ENCODE measurements at places on chromosomes 1 and 21. TPM values are rescaled to one million over a fixed set of nuclear protein-coding genes. Genes with fewer than 3 reads are reported as not detected.

DNA sequence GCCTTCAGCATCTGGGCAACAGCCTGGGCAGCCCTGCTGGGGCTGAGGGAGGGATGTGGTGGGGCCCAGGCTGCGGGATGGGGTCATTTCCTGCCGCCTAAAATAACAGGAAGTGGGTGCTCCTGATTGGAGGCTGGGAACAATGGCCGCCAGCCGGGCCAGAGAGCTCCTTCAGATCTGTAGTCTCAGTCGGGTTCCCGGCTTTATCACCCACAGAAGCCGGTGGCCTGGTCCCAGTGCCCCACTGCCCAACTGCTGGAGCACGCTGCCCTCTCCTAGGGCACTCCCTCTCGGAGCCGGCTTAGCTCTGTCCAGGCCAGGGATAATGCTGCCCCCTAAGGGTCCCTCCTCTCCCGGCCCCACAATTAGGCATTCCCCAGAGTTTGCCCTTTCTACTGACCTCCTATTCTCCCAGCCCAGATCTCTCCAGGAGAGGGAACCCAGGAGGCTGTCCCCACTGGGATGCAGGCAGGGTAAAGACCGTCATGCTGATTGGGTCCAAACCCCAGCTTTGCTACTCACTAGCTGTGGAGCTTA lies 5.1 kb downstream of the MAP7D1 start:
- DNase-seq: no peak

TNFRSF14 gene
- 108 TPM for total RNA-seq

GRCh38 chr1:110634086-110634454 lies 27.9 kb upstream of the KCNA2 start:
- DNase-seq: no peak

DNA sequence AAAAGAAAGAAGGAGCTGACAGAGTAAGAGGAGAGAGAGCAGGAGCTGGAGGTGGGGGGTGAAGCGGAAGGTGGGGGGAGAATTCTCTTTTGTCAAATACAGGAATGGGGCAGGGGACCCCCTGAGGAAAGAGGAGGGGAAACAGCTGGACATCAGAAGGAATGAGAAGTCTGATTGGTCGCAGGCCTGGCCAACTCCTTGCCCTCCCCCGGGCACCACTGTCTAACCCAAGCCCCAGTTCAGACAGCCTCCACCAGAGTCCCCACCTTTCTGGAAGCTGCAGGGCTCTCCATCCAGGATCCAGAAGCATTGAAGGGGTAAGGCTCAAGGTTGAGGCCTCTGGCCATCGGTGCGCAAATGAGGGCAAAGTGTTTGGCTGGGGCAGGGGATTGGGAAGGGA lies at the start of gene OPTC:
Gene OPTC, plus strand, starts transcription at position 253 of the 400 bp plus-strand sequence. CDS start 1,853 bp downstream, outside the sequence.
- DNase-seq: no peak

DNA sequence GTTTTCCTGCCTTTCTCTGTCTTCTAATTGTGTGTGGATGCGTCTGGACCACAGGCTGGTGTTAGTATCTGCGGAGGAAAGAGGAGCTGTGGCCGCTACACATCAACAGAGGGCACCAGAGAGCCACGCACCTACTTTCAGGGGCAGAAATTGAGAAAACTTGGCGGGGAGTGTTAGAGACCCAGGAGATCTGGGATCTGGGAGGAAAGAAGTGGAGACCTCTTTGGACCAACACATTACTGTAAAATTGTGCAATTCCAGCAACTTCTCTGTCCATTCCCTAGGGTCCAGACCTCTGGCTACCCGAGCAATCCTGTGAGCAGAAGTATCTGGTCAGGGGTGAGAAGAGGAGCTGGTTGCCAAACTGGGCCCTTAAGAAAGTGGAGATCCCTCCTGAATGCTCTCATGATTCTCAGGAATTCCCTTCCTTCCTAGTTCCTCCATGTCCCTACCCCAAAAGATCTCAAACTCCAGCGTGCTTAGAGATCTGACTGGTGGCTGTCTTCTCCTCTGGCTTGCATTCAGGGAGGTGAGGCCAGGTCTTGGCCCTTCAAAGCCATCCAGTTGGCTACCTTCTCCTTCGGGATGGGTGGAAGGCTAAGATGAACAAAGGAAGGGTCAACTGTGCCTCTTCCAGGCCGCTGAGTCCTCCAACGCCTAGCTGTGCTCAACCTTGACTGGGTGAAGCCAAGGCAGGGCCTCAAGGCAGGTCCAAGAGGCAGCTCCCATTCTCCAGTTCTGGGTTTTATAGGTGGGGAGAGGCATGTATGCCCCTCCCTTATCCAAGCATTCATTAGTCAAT lies 1.2 kb upstream of the KIRREL1 start:
- peak; percentile 60 for DNase-seq

PTPRF gene
- total RNA-seq: 145 TPM

SYCP1 gene
- total RNA-seq: not detected

C1orf210 gene
- not detected for total RNA-seq

GRCh38 chr1:61284936-61285335 lies 202.6 kb downstream of the NFIA start:
- no peak for DNase-seq

AZIN2 gene
- 5.0 TPM for total RNA-seq

ORC1 gene
- 1.6 TPM for total RNA-seq

DNA sequence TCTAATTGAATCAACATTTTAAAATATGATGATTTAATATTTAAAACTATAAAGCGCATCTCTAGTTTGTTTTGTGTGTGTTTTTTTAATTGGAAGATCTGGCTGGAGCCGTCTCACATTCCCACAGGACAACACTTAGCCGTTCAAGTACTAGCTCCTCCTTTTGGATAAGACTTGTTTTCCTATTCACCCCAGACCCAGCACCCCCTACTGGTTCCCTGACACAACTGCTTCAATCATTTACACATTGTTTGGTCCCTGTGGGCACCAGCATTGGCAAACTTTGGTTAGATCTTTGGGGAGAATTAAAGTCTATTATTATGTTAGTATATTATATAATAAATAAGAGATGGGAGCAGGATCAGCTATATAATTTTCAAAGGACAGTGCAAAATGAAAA lies 34.5 kb downstream of the TYW3 start:
- no peak for DNase-seq

F5 gene
- 1.4 TPM for total RNA-seq

DNA sequence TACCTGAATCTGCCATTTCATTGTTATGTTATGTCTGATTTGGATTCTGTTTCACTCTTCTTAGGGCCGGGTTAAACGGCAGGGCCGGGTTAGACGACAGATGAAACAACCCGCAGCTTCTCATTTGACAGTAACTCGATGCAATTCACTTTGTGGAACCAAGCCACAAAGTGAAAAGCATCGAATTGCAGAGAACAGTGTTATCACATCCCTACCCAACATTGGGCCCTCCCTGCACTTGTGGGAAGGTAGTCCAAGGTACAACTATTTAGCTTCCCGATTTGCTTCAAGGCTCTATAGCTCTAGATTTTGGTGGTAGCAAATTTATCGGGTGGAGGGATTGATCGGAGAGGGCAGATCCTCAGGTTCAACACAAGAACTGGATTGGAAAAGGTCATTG lies 17.0 kb downstream of the SON start:
- no peak for DNase-seq

DNA sequence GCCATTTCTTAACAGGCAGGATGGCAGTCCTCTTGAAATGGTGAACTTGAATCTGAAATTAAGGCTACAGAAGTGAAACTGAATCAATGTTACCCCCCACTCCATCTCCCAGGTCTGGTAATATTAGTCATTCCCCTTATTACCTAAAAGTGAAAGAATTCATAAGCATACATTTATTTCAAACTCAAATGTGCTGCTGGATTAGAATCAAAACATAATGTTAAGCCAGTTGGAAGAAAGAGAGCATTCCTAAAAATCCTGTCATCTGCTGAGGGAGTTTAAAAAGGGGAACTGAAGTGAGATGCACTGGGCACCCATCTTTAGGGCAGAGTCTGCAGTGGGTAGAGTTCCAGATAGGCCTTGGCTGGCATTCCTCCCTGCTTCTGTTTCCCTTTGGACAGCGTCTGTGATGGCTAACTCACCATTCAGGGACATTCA lies 17.4 kb downstream of the KIAA0319L start:
- no peak for DNase-seq

- DNase-seq: no peak
These were observed 76.1 kb downstream of the SLC25A24 start for GRCh38 chr1:108124023-108124422.

OTUD3 gene
- total RNA-seq: 4.7 TPM

- DNase-seq: no peak
These were observed 12.9 kb downstream of the RGS18 start for GRCh38 chr1:192171123-192171522.

KCND3 gene
- total RNA-seq: 10.9 TPM

- DNase-seq: no peak
These were observed 66.8 kb upstream of the ASB17 start for GRCh38 chr1:75999034-75999433.

FLG2 gene
- not detected for total RNA-seq

DNA sequence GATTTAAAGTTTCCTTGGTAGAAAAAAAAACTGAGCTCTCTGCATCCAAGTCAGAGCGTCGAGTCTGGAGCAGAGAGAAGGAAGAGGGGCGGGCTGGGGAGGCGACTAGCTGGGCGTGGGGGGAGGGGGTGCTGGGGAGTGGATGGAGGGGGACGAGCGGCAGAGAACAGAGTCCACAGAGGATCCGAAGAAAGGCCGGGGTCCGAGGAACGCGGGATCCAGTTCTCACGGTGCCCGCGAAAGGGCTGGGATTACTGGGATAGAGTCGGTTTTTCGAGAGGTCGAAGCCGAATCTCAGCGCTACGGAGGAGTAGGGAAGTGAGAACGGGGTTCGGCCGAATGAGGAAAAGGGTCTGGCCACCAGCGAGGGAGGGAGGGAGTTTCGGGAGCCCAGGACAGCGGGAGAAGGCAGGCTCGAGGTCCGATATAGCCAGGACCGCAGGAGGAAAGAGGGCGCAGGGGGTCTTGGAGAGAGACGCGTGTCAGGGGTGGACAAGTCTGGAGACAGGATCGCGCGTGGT lies 665 bp downstream of the DAB1 start:
- no peak for DNase-seq

GRCh38 chr1:152436593-152437496 lies 22.8 kb upstream of the CRNN start:
- DNase-seq: no peak

DNA sequence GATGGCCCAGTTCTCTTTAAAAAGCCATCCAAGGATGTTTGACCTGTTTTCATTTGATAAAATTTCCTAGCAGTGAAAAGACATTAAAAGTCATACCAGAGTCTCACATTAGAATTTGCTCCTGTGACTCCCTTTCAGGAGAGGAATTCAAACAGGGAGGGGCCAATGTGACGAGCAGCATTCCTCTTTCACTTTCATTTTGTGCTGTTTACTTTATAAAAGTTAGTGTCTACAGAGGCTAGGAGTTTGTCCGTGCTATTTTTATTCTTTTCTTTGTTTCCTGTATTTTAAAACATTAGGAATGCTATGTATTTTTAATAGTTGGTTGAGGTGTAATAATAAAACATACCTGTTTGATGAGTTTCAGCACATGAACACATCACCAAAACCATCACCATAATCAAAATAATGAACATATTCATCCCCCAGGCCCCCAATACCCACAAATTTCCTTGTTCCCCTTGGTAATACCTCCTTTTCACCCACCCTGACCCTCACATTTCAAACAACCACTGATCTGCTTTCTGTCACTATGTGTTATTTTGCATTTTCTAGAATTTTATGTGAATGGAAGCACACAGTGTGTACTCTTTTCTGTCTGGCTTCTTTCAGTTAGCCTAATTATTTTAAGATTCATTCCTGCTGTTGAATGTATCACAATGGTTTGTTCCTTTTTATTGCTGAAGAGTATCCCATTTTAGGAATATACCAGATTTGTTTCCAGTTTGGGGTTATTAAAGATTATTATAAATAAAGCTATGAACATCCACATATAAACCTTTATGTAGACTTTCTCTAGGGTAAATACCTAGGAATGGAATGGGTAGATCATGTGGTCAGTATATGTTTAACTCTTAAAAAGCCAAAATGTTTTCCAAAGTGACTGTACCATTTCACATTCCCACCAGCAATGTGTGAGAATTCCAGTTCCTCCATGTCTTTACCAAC lies 129.5 kb downstream of the TENT5C start:
- DNase-seq: no peak

Data from omental fat pad (tissue), 4 donors.